ENCODE measurements at places on chromosomes 6 and 20. TPM values are rescaled to one million over a fixed set of nuclear protein-coding genes. Genes with fewer than 3 reads are reported as not detected.

DNA sequence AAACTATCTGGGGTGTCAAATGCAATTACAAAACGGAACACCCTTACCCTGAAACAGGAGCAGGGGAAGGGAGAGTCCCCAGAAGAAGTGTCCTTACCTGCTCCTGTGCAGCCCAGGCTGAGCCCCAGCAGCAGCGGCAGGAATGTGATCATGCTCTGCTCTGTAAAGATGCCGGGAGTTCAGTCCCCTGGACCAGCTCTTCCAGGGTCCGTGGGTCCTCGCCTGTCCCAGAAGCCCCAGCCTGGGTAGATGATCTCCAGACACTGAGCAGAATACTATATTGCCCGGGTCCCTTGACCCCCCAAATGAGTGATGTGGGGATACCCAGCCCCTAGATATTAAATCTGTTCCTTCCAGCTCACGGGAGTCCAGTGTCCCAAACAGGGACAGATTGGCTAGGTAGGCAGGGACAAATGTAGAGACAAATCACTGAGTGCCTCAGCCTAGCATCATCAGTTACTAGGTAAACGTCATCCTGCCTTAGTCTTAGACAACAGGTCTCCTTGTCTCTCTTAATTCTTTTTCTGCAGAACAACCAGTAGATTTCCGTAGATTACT, at the start of gene HLA-DMB:
Gene HLA-DMB, minus strand, starts transcription at position 373 of the 558 bp plus-strand sequence. Its CDS starts 221 bp downstream, at position 152.
- DNase-seq = peak; percentile 60

The DOK5 gene
- total RNA-seq = not detected

DNA sequence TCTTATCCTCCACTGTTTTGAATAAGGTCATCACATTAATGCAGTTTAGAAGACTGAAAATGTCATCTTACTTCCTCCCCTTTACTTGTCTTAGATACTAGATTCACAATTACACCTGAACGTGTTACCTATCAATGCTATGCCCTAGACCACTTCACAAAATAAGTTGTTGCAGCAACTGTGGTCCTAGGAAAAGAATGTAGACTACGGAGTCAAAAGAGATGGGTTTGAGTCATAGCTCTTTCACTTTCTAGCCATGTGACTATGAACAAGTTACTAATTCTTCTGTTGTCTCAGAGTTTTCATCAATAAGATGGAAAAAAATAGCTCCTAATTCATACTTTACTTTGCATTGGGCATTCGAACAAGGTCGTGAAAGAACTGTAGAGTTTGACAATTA, 164.3 kb upstream of the PREP start:
- no peak for DNase-seq

The RREB1 gene
- total RNA-seq = 26.5 TPM

DNA sequence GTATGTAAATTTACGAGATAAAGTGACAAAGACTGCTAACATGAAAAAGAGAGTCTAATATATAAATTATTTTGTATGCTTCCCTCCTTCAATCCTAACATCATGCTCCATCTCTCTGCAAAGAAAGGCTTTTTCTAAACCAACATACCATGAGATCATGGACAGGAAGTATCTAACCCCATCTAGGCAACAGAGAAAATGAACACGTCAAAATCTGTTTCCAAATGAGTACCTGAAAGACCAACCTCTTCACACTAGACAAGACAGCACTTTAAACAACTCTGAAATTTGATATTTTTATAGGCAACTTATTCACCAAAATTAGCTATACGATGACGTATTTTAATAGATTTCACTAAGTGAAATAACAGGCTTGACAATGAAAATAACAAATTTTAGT, 54.6 kb downstream of the MAN1A1 start:
- DNase-seq = no peak

DNA sequence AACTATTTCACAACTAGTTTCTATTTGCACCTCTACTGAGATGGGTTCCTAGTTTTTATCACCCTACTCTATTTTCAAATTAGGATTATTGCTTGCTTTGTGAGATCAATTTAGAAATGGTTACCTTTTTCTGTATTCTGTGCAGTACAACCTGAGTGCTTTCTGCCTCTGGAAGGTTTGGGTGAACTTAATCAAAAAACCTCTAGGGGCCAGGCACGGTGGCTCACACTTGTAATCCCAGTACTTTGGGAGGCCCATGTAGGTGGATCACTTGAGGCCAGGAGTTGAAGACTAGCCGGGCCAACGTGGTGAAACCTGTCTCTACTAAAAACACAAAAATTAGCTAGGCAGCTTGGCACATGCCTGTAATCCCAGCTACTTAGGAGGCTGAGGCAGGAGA, 63.3 kb downstream of the SCAF8 start:
- DNase-seq = no peak

The CST4 gene
- total RNA-seq = not detected

DNA sequence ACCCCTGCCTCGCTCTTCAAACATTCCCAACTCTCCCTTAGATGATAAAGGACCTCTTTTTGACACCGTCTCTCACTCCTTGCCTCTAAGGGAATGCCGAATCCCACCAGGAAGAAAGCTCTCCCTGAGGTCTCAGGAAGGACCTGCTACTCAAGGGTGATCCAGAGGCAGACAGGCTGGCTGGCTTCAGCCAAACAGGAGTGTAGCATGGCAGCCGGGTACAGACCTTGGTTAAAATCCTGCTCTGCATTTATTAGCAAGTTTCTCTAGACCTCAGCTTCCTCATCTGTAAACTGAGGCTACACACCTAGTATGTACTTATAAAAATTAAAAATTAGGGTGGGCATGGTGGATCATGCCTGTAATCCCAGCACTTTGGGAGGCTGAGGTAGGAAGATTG, 17.2 kb downstream of the MAP1LC3A start:
- no peak for DNase-seq

GRCh38 chr20:10236540-10237533, 18.2 kb downstream of the SNAP25 start:
- DNase-seq = no peak

The FAM110A gene
- total RNA-seq = 35.9 TPM

DNA sequence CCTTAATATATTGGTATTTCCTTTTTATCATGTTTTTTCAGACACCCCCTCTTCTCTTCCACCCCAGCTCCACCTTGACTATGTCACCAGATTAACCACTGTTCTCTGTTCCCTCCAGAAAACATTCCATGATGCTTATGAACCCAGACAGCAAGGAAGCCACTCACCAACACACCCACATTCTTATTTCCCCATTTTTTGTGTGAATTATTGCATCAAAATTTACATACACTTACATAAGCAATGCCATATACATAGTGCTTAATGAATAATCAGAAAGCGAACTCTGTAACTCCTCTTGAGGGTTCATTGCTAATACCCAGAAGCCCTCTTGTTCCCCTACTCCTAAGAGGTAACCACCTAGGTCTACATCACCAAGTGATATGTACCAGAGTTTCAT, 182.3 kb upstream of the CDYL start:
- no peak for DNase-seq

The NDRG3 gene
- total RNA-seq = 33.7 TPM

GRCh38 chr20:24957326-24958016, 8.4 kb downstream of the CST7 start:
- peak; percentile 15 for DNase-seq

- no peak for DNase-seq
Observed at GRCh38 chr6:40779409-40779808, 192.2 kb upstream of the LRFN2 start.

- DNase-seq = peak; percentile 31
Observed at GRCh38 chr20:35312318-35312717, 20.1 kb upstream of the FAM83C start.

The TRIM26 gene
- 91.1 TPM for total RNA-seq

GRCh38 chr6:148874698-148875293, 128.0 kb downstream of the UST start:
- DNase-seq = no peak

DNA sequence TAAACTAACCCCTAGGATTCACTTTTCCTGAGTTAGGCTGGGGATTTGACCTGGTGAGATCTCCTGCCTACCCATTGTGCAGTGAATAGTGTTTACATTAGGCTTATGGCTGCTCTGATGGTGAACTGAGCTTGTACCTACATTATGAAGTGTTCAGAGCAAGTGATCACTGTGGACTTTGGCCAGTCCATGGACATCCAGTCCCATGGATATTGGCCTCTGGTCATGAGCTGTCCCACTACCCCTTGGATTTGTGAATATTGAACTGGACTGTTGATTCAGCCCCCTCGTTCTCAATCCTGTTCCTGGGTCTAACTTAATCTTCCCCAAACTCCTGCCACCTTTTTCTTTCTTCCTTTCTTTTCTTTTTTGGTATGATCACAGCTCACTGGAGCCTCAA, 13.8 kb downstream of the ASIP start:
- no peak for DNase-seq

- no peak for DNase-seq
Observed at GRCh38 chr6:56951049-56951831, 3.7 kb upstream of the BEND6 start.

DNA sequence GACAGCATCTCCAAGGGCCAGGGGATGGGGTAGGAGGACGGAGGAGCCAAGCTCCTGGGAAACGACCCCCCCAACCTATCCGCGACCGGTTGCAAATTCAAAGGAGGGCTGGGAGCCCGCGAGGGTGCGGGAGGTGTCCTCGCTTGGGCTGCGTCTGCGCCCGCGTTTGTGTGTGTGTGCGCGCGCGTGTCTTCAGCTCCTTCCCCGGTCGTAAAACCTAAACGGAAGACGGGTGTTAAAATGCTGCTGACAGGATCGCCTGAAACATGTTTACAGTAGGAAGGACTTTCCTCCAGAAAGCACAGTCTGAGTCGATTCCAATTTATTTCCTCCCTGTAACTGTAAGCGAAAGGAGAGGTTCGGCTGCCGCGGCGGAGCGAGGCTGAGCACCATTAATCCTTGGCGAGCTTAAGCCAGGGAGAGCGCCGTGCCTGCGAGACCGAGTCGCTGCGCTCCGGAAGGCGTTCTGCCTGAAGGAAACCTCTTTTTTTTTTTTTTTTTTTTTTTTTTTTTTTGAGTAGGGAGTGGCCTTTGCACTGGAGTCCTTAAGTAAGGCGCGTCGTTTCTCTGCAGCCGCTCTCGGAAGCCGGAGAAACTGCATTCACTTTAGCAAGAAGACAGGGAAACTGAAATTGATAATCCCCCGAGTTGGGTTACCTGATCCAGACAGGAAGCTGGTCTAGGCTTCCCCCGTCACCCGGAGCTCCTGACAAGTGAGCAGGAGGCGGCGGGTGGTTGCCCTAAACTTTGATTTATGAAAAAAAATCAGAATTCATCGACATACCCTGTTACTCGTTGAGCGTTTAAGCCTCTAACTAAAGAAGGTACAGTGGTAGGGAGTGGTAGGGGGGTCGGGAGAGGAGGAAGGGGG, 4.8 kb upstream of the SOX4 start:
- DNase-seq = peak; percentile 41

The MCHR2 gene
- total RNA-seq = not detected

The RNF182 gene
- not detected for total RNA-seq

The HLA-A gene
- total RNA-seq = 2,553 TPM

- no peak for DNase-seq
Observed at GRCh38 chr20:61635721-61636455, 383.8 kb downstream of the CDH4 start.

DNA sequence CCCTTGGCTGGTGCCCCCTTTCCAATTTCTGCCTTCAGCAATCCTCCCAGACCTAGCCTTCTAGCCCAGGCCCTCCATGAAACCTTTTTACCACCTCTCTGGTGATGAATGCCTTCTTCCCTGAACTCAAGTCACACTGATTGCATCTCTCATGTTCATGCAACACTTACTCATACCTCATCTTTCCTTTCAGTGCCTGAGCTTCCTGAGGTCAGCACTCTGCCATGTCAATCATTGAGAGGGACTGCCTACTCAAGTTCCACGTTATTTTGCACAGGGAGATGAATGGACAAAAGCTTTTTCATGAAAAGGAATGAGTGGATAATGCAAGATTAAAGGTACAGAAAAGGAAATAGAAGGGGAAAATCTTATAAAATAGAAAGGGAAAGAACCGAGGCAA, 60.1 kb upstream of the PLEKHG1 start:
- no peak for DNase-seq

The CLIC5 gene
- 7.4 TPM for total RNA-seq

DNA sequence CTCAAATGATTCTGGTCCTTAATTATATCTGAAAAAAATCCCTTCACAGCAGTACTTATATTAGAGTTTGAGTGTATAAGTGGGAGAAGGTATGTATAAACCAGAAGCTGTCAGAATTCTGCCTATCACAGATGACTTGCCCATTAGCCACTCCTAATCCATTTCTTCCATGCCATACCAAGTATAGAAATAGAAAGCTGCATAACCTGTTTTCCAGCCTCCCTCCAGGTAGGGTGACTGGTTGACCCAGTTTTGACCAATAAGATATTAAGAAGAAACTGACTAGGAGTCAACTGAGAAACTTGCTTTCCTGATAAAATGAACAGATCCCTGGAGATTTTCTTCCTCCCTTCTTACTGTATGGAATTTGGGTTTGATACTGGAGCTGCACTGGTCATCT, 112.2 kb upstream of the GRIK2 start:
- no peak for DNase-seq

DNA sequence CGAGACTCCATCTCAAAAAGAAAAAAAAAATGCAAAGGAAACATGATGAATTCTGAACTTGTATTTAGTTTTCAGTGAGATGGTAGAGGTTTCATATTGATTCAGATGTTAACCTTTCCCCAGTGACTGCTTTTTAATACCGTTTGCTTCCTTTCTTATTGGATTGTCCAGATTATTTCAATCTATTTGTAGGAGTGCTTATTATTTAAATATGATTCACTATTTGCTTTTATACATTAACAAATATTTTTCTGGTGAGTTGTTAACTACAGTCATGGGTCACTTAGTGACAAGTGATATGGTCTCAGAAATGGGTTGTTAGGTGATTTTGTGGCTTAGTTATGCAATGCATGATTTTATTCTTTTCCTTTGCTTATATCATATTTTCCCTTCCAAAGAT, 8.4 kb downstream of the PI3 start:
- no peak for DNase-seq

GRCh38 chr20:62433658-62434497, 6.5 kb upstream of the RBBP8NL start:
- DNase-seq = no peak

DNA sequence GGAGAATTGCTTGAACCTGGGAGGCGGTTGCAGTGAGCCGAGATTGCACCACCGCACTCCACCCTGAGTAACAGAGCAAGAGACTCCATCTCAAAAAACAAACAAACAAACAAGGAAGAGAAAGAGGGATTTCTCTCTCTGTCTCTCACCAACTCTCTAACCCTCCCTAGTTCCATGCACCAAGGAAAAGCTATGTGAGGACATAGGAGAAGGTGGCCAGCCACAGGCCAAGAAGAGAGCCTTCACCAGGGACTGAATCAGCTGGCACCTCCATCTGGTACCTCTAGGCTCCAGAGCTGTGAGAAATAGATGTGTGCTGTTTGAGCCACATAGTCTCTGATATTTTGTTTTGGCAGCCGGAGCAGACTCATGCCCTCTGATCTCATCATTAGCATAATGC, 9.0 kb upstream of the FAM110A start:
- DNase-seq = no peak

DNA sequence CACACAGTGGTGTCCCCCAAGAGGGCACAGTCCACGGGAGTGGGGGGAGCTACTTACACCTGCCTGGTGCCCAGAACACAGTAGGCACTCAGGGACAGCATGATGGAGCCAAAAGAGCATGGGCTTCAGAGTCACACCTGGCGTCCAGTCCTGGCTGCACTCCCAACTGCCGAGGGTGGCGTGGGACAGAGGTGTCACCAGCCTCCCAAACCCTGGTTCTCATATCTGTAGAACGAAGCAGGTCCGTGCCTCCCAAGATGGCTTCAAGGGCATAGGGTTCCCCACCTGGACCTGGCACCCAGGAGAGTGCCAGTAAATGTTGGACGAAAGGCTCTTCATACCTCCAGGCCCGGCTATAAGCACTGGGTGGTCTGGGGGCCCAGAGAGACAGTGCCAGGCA, 8.9 kb downstream of the HRH3 start:
- no peak for DNase-seq

The FAXC gene
- 0.23 TPM for total RNA-seq

- DNase-seq = no peak
Observed at GRCh38 chr6:120646101-120646500, 688.2 kb downstream of the TBC1D32 start.

The PKIB gene
- 0.65 TPM for total RNA-seq
